ENCODE measurements at places on chromosomes 11 and 22. TPM values are rescaled to one million over a fixed set of nuclear protein-coding genes. Genes with fewer than 3 reads are reported as not detected.

PRODH gene
- 4.5 TPM for total RNA-seq

LARGE2 gene
- total RNA-seq, result 30.4 TPM

LRP4 gene
- 2.5 TPM for total RNA-seq

SLC1A2 gene
- not detected for total RNA-seq

CASP5 gene
- total RNA-seq, result not detected

RAB3IL1 gene
- total RNA-seq, result 0.88 TPM

NXPE2 gene
- total RNA-seq, result not detected

DNA sequence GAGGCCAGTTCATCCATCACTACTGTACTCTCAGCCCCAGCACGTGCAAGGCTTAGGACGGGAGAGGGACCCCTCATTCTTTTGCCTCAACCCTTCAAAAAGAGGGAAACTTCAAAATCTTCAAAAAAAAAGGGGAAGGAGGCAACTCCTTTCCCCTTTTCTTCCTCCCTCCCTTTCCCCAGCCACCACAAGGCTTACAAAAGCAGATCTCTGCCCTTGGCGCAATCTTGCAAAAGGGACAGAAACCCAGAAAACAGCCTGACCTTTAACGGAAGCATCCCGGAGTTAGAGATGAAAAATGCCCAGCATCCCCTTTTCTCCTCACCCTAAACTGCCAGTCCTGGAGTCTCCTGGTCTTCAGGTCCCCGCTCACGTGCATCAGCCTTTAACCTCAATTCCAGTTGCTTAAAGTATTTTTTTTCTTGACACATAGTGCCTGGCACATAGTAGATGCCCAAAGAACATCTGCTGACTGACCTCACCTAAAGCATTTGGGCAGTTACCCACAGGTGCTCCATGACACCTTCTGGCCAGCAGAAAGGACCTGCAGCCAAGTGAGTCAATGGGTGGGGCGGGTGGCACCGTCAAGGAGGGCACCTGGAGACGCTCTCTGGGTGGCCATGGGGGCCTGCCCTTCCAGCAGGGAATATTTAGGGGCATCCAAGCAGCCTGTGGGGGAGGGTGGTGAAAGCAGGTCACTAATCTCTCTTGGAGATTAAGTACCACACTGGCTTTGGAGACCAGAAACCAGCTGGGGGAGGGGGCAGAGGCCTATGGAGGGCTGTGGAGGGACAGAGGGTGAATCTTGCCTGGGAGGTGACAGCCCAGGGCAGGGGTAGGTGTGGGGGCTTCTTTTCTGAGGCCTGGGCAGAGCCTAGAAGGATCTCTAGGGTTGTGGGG, 16.3 kb downstream of the NECTIN1 start:
- no peak for ATAC-seq

DNA sequence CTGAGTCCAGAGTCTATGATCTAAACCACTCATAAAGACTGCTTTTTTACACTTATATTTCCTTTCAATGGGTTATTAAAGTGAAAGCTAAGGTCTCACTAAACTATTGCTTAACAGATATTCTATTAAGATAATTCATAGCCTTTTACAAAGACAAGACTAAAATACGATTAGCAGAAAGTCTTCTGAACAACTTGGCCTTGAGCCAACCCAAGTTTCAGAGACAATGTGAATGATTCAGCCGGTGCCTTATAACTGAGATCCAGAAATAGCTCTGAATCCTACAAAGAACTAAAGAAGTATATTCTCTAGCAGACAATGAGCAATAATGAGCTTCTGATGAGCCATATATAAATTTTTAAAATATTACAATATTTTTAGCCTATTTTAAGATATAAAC, 41.5 kb upstream of the CARD18 start:
- peak; percentile 72 for ATAC-seq

GRCh38 chr11:121323046-121323607, 30.6 kb downstream of the SC5D start:
- no peak for ATAC-seq

- peak; percentile 59 for ATAC-seq
These were observed 30.9 kb upstream of the WNT7B start for GRCh38 chr22:46007848-46008261.

DNA sequence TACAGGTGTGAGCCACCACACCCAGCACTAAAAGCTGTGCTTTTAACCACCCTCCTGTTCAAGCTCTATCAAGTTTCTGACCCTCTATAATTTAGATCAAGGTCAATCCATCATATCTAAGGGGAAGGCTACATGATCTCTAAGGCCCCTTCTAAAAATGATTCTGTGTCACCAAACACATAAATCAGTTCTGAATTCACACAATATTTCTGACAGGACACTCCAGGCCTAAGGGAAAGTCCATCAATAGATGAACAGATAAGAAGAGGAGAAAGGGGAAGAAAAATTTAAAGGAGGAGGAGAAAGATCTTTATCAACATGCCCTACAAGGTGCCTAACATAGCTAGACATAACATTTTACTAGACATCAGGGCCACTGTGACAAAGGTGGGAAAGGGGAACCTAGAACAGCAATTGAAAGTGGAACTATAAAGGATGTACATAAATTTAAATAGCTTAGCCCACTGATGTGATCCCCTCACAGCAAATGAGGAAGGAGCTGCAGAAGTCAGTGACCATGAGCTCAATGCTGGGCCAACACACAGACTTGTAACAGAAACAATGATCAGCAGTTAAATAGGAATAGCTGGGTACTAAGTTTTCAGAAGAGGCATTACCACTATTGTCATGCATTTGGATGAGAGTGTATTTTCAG, 4.7 kb downstream of the PRCP start:
- no peak for ATAC-seq

GRCh38 chr22:22810018-22810427, 77.6 kb upstream of the IGLL5 start:
- peak; percentile 54 for ATAC-seq

DNA sequence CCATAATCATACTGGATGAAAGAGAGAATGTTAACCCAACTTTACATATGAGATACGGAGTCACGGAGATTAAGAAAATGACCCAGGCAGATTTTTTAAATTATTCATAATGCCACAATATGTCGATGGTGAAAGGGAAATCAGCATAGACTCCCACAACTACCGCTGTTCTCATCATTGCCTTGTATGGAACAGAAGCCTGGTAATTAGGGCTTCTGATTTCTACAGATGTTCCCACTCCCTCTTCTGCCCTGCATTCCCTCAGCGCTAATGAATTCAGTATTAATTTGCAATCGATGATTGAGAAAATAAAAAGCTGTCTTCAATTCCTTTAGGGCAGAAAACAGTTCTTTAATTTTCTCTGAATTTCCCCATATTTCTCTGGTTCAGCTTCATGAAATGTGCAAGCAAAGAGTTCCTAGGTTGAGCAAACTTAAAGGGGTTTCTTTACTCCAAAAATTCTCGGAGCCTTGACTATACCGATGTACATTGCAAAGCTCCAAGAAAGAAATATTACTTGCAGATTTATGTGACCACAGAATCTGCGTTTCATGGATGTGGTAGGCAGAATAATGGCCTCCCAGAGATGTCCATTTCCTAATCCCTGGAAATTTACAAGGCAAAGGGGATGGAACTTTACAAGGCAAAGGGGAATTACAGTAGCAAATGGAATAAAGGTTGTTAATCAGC, 134.9 kb upstream of the ZC3H12C start:
- no peak for ATAC-seq

- ATAC-seq, result peak; percentile 7
These were observed 20.1 kb upstream of the TSKU start for GRCh38 chr11:76762867-76763572.

DNA sequence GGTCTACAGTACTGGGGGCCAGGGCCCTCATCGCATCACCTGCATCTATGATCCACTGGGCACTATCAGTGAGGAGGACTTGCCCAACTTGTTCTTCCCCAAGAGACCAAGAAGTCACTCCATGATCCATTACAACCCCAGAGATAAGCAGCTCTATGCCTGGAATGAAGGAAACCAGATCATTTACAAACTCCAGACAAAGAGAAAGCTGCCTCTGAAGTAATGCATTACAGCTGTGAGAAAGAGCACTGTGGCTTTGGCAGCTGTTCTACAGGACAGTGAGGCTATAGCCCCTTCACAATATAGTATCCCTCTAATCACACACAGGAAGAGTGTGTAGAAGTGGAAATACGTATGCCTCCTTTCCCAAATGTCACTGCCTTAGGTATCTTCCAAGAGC, 3.8 kb upstream of the PPFIBP2 start:
- ATAC-seq, result no peak

DNA sequence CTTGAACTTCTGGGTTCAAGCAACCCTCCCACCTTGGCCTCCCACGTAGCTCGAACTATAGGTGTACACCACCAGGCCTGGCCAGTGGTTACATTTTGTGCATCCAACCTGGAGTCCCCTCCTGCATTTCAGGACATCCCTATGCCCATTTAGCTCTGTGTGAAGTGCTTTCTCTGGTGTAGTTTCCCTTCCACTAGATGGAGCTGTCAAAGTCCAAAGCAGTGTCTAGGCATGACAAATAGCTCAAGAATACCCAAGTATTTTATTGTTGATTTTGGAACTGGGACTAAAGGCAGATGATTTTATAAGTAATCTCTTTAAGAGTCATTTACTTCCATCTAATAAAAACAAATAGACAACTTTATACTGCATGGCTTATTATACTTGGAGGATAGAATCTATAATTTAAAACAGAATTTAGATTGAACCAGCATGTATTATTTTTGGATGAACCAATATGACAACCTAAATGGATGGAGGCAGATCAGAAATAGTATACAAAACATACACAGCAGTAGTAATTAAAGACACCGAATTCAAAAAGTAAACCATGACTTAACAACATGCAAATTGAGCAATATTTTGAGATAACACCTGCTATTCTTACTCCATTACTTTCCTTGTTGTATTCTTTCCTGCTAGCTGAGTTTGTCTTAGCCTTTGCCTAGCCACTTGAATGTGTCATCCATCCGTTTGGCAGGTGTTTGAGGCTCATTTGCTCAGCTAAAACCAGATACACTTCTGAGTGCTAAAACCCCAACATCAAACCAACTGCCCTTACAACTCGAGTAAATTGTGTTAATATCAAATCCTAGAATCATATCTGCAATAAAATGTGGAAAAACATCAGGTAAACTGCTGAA, 37.7 kb downstream of the EIF4ENIF1 start:
- ATAC-seq, result peak; percentile 60

- ATAC-seq, result no peak
These were observed 11.1 kb upstream of the VPS37C start for GRCh38 chr11:61172356-61172755.

DNA sequence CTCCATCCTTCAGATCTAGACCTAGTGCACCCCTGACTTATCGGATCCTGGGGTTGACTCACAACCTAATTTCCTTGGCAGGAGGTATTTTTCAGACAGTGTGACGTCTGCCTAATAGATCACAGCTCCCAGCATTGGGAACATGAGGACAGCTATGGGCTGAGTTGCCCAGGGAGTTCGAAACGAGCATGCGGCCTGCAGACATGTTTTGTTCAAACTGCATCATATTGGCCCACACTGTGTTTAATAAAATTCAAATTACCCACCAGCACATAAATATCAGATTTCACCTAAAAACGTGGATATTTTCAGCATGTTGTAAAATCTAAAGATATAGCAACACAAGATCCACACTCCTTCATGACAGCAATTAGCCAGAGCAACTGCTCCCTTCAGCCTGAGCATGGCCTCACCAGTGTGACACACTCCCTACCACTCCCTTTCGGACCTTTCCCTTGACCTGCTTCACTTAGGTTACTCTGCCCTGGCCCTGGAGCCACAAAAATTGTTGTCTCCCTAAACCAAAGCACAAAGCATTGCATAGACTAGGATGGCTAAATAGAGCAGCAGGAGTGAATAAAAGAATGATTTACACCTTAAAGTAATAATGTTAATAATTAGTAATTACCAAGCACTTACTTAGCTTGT, 53.6 kb upstream of the USP47 start:
- ATAC-seq, result peak; percentile 22

DNA sequence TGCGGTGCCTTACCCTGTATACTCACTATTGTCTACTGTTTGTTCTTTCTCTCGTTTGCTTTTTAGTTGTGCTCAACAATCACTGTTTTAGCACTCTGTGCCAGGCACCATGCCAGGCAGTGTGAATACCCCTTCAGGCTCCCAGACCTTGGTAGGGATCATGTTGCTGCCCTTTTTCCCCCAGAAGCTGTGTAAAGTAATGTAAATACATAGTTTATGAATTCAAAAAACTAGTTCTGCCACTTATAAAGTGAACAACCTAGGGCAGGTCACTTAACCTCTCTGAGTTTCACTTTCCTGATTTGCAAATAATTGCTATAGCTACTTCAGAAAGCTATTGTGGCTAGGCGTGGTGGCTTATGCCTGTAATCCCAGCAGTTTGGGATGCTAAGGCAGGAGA, 81.0 kb upstream of the CTSC start:
- ATAC-seq, result peak; percentile 60

- ATAC-seq, result no peak
These were observed 196.5 kb upstream of the PGR start for GRCh38 chr11:101326141-101326540.

DNA sequence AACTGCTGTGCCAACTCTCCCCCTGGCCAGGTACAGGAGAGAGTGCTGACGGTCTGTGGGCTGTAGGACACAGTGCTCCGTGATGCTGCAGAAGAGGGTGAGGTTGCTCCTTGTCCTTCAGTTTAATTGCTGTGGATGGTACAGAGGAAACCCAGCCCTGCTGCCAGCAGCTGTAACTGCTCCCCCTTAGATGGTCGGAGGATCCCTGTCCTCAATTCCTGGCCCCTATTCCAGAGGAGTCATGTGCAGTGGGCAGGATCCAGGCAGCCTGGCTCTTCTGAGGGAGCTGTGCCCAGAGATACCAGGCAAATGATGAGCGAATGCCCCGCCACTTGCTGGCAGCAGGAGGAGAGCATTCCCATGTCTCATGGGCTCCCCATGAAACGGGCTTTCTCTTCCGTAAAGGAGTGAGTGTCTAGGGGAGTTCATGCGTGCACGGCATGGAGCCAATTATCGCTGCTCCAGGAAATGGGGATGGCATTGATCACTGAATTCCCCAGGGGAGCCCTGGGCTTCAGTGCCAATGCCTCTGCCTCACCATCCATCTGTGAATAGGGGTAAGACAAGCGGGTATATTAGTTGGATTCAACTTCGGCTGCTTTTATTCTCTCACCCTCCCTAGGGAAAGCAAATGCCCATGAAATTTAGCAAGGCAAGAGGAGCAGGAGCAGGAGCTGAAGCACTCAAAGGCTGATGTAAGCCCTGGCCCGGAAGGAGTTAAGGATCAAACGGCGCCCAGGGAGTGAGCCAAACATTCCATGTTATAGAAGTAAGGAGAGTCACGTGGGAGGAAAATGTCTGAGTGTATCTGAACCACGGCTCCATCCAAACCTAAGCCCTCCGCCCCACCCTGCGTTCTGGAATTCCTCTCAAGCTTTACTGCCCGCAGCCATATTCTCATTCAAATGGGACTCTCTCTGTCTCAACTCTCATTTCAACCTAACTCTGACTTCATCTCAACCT, 51.0 kb upstream of the CSNK2A3 start:
- no peak for ATAC-seq

DNA sequence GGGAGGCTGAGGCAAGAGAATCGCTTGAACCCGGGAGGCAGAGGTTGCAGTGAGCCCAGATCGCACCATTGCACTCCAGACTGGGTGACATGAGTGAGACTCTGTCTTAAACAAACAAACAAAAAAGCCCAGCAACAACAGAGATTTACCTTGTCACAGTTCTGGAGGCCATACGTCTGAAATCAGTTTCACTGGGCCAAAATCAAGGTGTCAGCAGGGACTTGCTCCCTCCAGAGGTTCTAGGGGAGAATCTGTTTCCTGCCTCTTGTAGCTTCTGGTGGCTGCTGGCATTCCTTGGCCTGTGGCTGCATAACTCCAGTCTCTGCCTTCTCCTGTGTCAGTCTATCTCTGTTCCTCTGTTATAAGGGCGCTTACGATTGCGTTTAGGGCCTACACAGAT, 1.5 kb downstream of the DDX10 start:
- no peak for ATAC-seq

- peak; percentile 34 for ATAC-seq
These were observed 8.6 kb upstream of the CD82 start for GRCh38 chr11:44556735-44557409.

GRCh38 chr11:133552938-133553337, 20.6 kb upstream of the OPCML start:
- no peak for ATAC-seq

Measured in esophagus mucosa (tissue), 1 donor.